Right atrium auricular region (tissue), 2 donors: ENCODE measurements at places on chromosomes 3 and 15. TPM values are rescaled to one million over a fixed set of nuclear protein-coding genes. Genes with fewer than 3 reads are reported as not detected.

Gene SLC6A1
- total RNA-seq: 4.1 TPM

Gene P2RY1
- total RNA-seq: 2.2 TPM

Gene KCNAB1
- total RNA-seq: 3.2 TPM

Gene SLC9C1
- 1.3 TPM for total RNA-seq

Gene ERC2
- 4.0 TPM for total RNA-seq

Gene RLBP1
- not detected for total RNA-seq

Gene HIGD2B
- not detected for total RNA-seq

Gene SKOR1
- total RNA-seq: not detected

Gene SPINK8
- not detected for total RNA-seq

Gene IL5RA
- total RNA-seq: 2.6 TPM

Gene SYNPR
- 2.7 TPM for total RNA-seq

Gene PRTG
- total RNA-seq: 0.44 TPM

Gene PLCB2
- total RNA-seq: 8.4 TPM

Gene ZBED2
- 0.47 TPM for total RNA-seq

Gene SAMD7
- not detected for total RNA-seq

Gene EXOSC7
- 52.5 TPM for total RNA-seq

Gene DPPA4
- not detected for total RNA-seq

GRCh38 chr3:106068795-106069194 lies 200.0 kb upstream of the CBLB start:
- no peak for DNase-seq

DNA sequence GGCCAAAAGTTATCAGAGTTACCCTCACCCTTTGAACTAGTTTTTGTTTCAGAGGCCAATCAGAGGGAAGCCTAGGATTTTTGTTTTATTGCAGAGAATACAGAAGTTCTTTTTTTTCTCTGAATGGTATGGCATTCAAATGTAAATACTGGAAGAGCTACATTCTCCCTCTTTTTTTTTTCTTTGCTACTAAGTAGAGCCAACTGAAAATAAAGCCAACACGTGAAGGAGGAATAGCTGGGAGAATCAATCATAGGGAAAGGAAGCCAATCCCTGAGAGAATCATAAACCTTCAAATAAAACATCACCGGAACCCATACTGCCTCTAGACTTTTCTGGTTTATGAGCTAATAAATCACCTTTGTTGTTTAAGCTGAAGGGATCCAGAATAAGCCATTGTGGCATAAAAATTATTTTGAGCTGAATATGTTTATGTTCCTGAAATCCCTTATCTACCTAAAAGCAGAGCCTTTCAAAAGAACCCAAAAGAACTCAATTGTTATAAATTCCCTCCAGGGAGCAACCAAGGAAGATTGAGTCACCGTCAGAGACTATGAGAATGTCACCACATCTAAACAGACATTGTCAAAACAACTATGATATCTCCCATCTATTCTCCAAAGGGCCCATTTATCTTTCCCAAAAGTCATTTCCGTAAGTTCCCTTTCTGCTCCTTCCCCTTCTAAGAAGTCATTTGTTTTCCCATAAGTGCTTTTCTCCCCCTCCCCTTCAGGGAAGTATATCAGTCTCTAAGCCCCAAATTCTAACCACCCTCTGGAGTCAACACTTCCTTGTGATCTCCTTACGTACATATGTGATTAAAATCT lies 3.8 kb upstream of the ZNF280D start:
- no peak for DNase-seq

GRCh38 chr3:114377426-114377825 lies 83.6 kb downstream of the TIGIT start:
- DNase-seq: no peak

- DNase-seq: no peak
These were observed 23.9 kb upstream of the CEP152 start for GRCh38 chr15:48834756-48835155.

GRCh38 chr3:51426921-51427320 lies 35.8 kb downstream of the RBM15B start:
- no peak for DNase-seq

GRCh38 chr3:10334042-10334441 lies 13.1 kb upstream of the SEC13 start:
- DNase-seq: no peak

- DNase-seq: no peak
These were observed 120.7 kb downstream of the CMSS1 start for GRCh38 chr3:99938270-99938911.

GRCh38 chr3:32237670-32238452 lies 619 bp upstream of the CMTM8 start:
- DNase-seq: no peak

DNA sequence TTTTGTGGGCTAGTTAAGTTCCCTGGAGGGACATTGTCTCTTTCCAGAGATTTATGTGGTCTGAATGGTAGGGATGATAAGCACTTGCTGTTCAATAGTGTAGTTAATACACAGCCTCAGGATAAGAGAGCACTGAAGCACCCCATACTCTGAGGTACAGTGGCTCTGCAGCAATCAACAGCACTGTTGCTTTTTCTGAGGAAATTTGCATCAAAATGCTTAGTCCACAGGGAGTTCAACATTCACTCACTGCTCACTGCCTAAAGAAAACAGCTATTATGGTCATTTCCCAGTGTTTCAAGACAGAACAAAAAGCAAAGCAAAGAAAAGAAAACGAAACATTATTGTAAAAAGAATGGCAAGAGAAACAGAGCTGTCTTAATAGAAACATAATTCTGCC lies 441.9 kb downstream of the PLOD2 start:
- DNase-seq: no peak

GRCh38 chr3:21894459-21895340 lies 143.7 kb upstream of the ZNF385D start:
- no peak for DNase-seq

DNA sequence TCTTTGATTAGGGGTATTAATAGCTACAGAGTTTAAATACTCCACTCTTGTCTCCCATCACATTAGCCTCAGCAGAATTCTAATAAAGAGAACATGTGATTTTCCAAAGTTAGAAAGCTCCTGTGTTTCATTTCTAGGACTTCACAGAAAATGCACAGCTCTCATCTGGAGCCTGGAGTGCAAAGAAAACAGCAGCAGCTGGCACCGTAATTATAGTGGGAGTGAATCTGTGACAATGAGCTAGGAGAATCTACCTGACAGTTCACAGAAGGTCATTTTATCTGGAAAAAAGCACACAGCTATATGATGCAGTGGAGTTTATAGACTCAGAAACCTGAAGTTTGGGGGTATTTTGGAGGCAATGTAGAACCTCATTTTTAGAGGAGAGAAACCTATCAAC lies 5.4 kb upstream of the TRIM59 start:
- no peak for DNase-seq

DNA sequence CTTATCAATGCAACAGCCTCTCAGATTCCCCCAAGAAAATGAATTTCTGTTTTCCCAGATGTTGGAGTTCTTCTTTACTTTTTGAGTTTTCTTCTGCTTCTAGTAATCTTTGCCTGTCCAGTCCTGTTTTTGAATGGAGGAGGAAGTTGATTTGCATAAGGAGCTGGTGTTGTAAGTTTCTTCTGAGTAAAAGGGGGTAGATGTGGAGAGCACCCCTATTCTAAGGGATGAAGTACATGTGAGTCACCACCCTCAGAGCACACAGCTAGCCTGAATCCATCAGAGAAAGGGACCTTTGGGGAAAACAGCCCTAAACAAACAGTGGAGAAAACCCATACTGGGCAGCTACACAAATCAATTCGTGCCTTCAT lies 34.5 kb downstream of the ACAA1 start:
- DNase-seq: no peak

- no peak for DNase-seq
These were observed 69.8 kb downstream of the TNFAIP8L3 start for GRCh38 chr15:51024735-51025453.

DNA sequence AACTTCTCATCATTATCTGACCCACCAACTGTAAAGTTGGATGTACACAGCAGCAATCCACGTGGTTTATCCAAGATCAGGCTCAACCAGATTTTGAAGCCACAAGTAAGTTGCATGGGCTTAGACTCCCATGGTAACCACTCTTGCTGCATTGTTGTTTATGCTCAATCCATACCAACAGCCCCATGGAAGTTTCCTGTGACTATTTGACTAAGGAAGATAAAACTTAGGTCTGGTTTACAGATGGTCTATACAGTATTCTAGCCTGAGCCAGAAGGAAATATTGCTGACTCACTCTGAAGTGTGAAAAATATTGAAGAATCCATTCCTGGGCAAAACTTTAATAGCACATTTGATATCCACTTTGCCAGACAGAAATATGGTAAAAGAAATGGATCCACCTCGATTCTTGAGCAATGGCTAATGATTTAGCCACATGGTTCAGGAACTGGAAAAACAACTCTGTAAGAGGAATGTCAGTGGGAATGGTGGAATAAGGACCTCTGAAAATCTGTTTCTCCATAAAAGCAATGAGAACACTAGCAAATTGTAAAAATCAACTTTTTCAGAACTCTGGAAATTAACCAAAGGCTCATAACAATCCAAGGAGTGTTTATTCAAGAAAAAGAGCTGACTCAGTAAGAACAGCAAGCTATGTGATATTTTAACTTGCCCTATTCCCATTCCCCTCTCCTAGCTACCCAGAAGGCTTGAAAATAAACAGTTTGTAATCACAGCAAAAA lies 162.9 kb upstream of the STT3B start:
- DNase-seq: no peak

GRCh38 chr3:1805331-1805730 lies 293.3 kb upstream of the CNTN4 start:
- DNase-seq: no peak

DNA sequence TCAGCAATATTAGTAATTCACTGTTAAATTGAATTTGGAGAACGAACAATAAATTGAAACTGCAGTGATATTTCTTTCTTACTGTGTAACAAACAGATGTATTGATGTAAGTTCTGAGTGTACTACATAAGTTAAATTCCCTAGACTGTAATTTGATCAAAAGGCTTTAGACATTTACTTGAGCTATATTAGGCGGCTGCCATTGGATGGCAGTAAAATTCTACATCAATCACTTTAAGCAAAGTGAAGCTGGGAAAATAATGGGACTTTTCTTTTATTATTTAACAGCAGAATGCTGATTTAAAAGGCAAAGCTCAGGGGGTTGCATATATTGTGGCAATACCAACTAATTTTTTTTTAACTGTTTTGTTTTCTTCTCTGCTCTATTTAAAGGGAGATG lies 212.6 kb upstream of the PLSCR5 start:
- DNase-seq: no peak

GRCh38 chr15:99631255-99631654 lies 65.5 kb downstream of the MEF2A start:
- DNase-seq: no peak

- peak; percentile 88 for DNase-seq
These were observed 4.6 kb downstream of the ANXA2 start for GRCh38 chr15:60392986-60393790.

GRCh38 chr3:12955651-12956315 lies 114.4 kb upstream of the RPL32 start:
- no peak for DNase-seq

- no peak for DNase-seq
These were observed 30.5 kb downstream of the EHD4 start for GRCh38 chr15:41941644-41942415.

DNA sequence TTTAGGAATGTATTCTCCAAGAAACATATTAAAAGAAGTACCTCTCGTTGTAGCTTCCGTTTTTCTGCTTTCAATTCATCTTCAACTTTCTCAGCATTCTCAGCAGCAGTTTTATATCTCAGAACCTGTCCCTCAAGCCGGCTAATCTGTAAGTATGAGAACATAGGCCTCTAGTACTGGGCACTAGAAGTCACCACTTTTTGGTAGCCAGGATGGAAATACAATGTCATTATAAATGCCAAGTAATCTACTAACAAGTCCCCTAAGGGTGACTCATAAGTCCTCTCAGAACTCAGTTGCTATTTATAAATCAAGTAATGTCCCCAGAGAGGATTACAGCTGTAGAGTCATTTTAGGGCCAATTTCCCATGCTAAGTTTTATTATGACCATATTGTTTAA lies 61.1 kb downstream of the MLH1 start:
- DNase-seq: no peak

DNA sequence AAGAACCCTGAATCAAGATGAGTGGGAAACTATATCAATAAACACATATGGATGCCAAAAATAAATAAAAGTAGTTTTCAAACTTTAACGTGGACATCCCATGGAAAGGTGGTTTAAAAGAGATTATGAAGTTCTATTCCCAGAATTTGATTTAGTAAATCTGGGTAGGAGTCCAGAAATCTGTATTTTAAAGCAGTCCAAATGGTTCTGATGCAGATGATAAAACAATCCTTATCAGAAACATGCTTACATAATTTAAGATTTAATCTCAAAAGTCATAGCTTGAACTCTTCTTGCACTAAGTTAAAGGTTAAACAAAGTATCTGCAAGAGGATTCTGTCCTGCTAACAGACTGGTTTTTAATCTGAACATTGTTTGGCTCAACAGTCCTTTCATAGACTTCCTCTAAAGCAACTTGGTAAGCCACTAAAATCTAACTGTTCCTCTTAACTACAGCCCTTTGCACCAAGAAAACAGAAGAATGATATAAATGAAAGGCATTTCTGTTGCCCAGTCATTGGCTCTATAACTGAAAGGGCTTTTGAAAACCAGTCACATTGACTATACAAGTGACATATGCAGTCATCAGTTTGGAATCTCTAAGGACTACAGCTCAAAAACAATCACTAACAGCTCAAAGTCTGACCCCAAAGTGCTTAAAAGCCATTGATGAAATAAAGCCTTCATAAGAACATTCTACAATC lies 23.4 kb upstream of the MAP4 start:
- no peak for DNase-seq

DNA sequence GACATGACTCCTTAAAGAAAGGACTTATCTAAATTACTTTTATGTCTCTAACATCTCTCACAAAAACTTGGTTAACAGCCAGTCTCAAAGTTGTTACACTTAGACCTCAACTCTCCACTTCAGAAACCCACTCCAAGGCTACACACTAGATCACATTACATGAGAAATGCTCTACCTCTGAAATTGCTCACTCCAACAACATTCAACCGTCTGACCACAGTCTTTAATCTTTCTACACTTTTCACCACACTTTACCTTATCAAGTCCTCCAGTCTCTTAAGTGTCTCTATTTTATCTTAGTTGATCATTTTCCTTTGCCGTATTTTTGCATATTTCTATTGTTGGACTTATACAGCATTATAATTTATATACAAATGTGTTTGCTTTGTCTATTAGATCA lies 5.8 kb downstream of the SLC12A6 start:
- no peak for DNase-seq

- no peak for DNase-seq
These were observed 284.5 kb upstream of the MME start for GRCh38 chr3:154795582-154795981.
